ENCODE measurements at places on chromosomes 6 and 20.
A peak's percentile ranks its signal among the peaks of the same experiment; 100 is the strongest.

DNA sequence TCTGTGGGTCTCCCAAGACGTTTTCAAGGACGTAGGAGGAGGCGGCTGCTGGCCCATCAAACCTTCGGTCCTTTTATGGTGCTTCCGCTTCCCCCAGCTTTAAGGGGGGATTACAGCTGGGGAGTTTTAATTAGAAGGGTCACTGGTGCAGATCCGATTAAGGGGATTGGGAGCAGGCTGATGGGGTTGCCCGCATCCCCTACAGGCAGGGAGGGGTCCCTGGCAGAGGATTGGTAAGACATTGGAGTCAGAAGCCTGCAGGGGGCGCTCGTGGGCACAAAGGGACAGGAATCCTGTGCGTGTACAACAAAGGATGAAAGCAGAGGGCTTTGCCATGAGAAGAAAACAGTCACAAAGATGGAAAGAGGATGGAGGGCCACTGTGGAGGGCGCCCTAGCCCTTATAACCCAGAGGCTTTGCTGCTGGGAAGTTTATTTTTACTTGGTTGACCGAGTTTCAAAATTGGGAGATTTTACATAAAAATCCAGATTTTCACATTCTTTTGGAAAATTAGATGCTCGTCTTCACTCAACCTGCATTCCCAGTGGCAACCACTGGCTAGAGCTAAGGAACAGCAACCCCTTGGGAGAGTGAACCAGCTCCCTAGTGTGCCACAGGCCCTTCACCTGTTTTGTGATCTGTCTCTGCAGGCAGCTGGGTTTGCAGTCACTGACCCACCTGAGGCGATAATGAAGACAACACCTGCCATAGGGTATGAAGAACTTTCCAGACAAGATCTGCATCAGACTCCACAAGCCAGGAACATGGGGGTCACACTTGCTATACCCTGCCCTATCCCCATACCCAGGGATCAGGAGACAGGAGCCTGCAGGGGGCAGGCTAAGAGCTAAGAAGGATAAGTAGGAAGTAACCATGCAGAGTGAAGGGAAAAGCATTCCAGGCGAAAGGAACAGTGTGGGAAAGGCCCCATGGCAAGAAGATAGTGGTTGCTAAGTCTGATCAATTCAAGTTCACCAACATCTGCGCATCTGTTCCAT is 97.7 kb downstream of the KCNB1 start:
- DNase-seq = no peak

DNA sequence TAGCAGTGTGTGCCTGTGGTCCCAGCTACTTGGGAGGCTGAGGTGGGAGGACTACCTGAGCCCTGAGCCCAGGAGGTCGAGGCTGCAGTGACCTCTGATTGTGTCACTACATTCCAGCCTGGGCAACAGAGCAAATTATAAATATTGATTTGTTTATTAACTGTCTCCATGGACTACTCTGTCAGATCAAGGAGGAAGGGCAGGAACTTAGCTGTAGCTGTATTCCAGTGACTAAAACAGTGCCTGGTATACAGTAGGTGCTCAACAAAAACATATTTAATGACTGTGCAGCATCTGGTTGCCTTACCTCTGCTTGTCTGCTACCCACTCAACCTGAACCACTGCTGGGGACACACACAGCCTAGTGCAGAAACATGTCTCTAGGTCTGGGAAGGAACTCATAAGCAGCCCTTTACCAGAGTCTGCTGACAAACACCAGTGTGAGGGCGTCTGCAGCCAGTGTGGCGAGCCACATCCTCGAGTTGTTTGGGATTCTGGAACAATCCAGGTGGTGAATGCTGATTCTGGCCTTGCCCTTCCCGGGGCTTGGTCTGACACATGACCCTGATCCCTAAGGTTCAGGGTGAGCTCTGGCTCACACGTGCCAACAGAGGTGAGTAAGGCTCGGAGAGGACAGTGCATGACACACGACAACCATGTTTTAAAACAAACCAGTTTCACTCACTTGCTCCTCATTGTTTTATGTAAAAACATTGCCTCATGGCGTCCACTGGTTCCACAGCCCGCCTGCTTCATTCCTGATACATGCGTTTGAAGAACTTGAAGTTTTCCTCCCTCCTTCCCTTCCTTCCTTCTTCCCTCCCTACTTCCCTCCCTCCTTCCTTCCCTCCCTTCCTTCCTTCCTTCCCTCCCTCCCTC is 117.9 kb upstream of the ZNF217 start:
- no peak for DNase-seq

DNA sequence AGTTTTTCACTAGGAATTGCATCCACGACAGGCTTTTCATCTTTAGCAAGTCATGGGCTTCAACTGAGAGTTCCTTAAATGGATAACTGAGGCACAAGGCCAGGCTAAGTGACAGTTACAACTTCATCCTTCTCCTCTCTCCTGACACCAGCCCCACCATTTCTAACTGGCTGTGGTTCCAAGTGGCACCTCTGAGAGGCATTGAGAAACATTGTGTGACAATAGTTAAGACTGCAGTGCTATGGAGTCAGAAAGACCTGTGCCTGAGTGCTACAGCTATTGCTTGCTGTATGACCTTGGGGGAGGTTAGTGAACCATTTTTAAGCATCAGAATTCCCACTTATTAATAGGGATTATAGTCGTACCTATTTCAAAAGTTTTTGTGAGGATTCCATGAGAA is 26.2 kb upstream of the MLIP start:
- no peak for DNase-seq

DNA sequence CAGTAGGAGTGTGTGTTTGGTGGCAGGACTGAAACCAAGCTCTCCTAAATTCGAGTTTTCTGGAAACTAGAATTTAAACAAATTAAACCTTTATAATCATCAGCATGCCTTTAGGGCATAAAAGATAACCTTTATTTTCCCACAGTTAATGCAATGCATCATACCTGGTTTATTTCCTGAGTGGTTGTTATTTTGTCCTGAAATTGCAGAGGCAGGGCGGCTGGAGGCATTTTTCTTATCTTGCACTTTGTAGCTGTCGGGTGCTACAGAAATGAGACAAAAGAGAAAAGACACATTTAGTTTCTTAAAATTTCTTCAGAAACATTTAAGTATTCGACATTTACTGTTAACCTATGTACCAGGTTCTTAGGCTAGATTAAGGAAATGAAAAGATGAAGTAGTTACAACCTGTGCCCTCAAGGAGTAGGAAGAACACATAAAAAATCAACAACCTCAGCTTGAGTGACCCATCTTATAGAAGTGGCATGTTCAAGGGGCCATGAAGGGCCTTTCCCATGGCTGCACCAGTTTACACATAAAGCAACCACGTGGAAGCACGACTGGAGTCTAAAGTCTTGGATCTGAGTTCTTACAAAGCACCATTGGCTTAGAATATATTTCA is 128.6 kb downstream of the MAP7 start:
- DNase-seq = no peak

GRCh38 chr6:165389534-165389933 is 80.1 kb upstream of the C6orf118 start:
- DNase-seq = no peak

GRCh38 chr6:11976489-11976888 is 35.6 kb upstream of the HIVEP1 start:
- DNase-seq = no peak

GRCh38 chr6:144064402-144065212 is 30.8 kb downstream of the SF3B5 start:
- no peak for DNase-seq

DNA sequence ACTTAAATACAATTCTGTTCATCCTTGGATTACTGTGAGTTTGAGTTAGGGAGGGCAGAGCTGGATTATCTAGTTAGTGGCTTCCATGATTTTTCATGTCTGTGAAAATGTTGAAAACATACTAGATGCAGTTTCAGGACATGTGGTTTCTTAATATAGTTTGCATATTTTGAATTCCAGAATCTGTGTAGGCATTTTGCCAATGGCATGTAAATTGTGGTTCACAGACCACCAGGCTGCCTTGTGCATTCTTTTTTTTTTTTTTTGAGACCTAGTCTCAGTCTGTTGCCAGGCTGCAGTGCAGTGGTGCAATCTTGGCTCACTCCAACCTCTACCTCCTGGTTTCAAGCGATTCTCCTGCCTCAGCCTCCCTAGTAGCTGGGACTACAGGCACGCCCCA is 42.8 kb downstream of the CDC5L start:
- no peak for DNase-seq

- DNase-seq = no peak
Measured at GRCh38 chr6:168265827-168266815, 53.5 kb downstream of the DACT2 start.

DNA sequence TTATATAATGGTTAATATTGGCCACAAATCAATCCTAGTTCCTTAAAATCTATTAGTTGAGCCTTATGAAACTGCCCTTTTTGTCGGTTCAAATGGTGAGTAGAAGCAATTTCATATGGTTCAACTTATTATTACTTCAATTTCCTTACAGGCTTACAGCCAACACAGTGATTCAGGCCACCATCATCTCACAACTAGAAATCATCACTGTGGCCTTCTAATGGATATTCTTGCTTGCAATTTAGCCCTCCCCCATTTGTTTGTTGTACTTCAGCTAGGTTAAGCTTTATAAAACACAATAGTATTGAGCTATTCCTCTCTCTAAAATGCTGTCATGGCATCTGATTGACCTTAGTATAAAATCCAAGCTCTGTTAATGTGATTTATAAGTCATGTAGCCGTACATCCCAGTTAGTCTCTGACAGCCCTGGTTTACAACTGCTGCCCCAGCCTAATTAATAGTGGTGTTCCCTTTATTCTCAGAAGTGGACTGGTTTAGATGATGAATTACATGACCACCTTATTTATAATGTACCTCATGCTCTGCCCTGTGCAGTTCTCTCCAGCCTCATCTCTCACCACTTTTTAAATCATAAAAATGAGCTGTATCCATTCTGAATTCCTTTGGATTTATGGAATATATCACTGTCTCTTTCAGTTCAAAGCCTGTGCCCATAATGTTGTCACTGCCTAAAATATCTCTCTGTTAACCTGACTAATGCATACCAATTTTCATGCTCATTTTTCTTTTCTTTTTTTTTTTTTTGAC is 36.7 kb downstream of the LAMA2 start:
- no peak for DNase-seq

DNA sequence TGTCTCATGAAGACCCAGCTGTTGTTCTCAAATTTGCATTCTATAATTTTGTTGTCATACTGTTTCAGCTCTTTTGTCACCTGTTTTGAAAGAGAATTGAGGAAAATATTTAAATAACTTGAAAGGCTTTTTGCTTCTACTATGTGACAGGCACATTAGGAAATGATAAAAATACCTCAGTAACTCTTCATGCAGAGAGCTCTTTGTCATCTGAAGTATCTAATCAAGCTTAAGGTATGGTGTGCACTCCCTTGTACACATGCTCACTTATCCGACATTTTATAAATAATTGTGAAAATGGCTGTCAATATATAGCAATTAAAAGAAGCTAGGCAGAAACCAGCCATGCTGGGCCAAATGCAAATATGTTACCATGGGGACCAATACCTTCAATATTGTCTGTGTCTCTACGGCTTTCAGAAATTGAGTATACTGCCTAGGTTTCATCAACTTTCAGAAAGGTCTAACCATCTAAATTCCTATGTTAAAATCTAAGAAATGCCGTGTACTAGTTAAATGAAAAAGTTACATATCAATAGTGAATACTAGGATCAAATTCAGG is 349.0 kb downstream of the RNGTT start:
- no peak for DNase-seq

DNA sequence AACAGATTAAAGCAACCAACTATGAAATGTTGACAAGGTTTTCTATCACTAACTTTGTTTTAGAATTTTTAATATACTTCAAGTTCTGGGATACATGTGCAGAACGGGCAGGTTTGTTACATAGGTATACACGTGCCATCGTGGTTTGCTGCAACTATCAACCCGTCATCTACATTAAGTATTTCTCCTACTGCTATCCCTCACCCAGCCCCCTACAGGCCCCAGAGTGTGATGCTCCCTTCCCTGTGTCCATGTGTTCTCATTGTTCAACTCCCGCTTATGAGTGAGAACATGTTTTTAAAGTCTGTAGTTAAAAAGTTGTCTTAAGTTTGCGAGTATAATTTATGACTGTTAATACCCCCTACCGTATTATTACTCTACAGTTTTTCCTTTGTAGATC is 844.3 kb upstream of the MANEA start:
- DNase-seq = no peak

DNA sequence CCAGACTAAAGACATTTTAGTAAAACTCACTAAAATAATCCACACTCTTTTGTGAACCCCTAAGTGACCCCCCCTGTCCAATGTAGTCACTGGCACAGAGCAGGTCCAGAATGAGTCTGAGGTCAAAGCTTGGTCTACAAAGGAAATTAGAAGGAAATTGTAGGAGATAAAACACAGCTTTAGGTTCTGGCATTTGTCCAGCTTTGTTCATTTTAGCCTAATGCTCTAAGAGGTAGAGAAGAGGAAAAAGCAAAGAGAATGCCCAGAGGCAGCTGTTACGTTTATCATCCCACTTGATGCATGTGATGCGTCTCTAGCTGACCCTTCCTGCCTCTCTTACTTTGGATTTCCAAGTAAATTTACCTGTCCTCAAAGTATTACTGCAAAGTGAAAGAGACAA is 62.5 kb downstream of the CNKSR3 start:
- DNase-seq = no peak

DNA sequence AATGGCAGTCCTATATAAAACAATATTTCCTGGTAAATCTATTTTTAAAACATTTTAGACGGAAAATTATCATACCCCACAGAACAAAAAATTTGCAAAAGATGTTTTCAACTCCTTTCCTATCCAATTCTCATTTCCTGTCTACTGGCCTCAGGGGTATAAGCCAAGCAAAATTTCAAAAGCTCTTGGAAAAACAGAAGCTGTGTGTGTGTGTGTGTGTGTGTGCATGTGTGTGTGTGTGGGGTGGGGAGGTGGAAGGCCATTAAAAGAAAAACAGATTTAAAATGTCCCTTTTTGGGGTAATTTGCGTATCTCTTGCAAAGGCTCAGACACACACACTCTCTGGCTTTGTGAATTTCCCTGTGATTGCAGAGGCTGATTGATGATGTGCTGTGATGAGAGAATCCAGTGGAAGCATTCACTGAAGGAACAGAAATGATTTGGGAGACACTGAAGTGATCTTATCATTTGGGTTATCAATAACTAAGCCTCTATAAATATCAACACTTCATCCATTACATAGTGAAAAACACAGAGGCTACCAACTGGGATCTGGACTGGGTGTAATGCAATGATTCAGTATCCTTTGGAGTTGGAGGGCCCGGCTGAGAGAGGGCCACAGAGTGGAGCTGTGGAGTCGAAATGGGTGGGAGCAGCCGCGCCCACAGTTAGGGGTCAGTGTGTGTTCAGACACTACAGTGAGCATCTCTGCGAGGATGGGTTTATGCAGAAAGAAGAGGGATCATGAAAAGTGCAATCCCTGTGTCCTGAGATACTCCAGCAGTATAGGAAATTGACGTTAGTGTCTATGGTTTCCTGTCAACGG is 106.8 kb upstream of the PREP start:
- no peak for DNase-seq

DNA sequence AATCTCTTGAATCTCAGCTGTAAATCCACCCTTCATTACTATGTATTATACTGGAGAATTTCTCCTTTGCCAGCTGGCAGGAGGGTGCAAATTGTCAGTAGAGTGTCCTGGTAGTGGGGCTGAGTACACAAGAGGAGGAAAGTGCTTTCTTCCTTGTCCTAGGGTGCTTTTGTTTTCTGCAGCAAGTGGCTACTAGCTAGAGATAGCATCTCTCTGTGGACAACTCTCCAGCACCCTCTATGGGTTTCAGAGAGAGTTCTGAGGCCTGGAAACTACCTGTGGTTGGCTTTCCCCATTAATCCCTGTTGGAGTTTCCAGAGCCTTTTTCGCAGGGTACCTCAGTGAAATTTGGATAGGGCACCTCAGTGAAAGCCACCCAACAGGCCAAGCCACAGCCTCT is 422.5 kb upstream of the RGS17 start:
- DNase-seq = no peak

GRCh38 chr6:73134588-73134987 is 90.7 kb downstream of the KHDC1L start:
- DNase-seq = peak; percentile 11

All from foreskin keratinocyte (primary cell).